Femur (tissue), 1 donor: ENCODE measurements at places on chromosomes 11 and 22.

- DNase-seq, result no peak
Measured at GRCh38 chr11:71238941-71239340, 13.4 kb downstream of the SHANK2 start.

GRCh38 chr11:46625406-46625805, 8.1 kb downstream of the ATG13 start:
- no peak for DNase-seq

- DNase-seq, result no peak
Measured at GRCh38 chr11:33636104-33636503, 64.5 kb downstream of the C11orf91 start.

GRCh38 chr11:115168686-115169085, 335.5 kb downstream of the CADM1 start:
- DNase-seq, result no peak

- no peak for DNase-seq
Measured at GRCh38 chr11:22162756-22163155, 30.1 kb upstream of the ANO5 start.

- no peak for DNase-seq
Measured at GRCh38 chr11:119362741-119363080, 16.2 kb upstream of the MFRP start.

DNA sequence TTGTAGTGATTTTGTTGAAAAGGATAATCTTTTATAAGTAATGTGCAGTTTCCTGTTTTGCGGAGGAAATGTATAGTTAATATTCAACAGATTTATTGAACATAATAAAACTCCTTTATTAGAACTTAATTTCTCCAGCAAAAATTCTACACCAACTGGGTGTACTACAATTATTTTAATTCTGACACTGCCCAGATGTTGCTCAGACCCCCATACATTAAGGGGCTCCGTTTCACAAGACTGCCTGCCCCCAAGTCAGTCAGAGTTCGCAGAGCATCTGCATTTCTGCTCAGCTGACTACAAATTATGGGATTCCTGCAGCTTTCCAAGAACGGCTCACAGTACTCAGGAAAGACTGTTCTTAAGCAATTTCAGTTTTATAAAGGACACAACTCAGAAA, 6.2 kb downstream of the CEP57 start:
- no peak for DNase-seq

GRCh38 chr11:77617892-77618291, 19.7 kb downstream of the CLNS1A start:
- no peak for DNase-seq

- peak; percentile 87 for DNase-seq
Measured at GRCh38 chr11:76269661-76270261, 63.5 kb upstream of the WNT11 start.

GRCh38 chr11:937841-938261, 12.2 kb downstream of the AP2A2 start:
- no peak for DNase-seq

GRCh38 chr11:131977854-131978253, 607.4 kb downstream of the NTM start:
- DNase-seq, result no peak

- DNase-seq, result no peak
Measured at GRCh38 chr11:35418282-35419183, 825 bp downstream of the SLC1A2 start.

GRCh38 chr22:19172213-19173046, 6.1 kb downstream of the SLC25A1 start:
- no peak for DNase-seq

DNA sequence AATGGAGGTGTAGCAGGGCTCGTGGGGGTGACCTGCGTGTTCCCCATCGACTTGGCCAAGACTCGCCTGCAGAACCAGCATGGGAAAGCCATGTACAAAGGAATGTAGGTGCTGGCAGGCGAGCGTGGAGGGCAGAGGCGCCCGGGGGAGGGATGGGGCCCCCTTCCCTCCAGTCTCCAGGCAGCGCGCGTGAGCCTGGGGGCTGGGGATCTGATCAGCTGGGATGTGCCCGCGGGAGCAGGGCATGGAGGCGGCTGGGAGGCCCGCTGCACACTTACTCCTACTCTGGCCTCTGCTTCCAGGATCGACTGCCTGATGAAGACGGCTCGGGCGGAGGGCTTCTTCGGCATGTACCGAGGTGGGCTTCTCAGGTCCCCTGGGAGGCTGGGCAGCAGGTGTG, 17.8 kb downstream of the SLC25A18 start:
- DNase-seq, result no peak

DNA sequence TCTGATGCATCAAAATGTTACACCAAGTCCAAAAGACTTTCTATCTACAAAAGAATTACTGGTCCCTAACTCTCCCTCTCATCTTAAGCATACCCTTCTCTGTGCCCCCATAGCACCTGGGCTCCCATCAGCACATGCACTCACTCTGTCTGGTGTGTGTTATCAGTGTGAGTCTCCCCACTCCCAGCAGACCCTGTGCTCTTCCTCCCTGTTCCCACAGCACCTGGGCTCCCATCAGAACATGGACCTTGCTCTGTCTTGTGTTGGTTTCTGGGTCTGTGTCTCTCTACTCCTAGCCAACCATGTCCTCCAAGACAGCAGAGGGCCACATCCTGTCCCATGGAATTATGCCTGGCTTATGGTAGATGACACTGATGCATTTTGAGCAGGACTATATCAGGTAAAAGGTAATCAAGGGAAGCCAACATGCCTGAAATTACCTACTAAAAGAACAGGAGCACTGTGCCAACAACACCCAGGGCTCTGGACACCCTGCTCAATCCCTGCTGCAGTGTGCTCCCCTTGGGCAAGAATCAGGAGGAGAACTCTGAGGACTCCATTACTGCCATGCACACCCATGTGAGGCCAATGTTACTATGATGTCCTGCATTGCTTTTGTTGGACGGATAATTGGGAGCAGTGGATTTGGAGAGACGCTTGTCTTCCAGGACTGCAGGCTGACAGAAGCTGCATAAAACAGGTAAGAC, 34.3 kb downstream of the GAB4 start:
- no peak for DNase-seq

DNA sequence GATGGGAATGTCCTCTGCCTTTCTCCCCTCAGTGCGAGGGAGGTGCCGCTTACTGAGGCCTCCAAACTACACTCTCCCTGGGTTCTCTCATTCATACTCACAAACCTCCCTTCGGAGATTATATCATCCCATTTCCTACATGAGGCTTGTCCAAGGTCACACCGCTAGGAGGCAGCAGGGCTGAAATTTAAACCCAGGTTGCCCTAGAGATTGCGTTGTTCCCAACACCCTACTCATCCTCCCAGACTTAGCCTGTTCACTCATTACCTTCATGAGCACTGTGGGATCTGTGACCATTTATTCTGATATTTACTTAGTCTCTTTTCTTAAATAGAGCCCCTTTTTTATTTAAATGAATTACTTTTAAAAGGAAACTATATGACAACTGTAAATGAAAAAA, 31.1 kb downstream of the SDHAF2 start:
- no peak for DNase-seq

DNA sequence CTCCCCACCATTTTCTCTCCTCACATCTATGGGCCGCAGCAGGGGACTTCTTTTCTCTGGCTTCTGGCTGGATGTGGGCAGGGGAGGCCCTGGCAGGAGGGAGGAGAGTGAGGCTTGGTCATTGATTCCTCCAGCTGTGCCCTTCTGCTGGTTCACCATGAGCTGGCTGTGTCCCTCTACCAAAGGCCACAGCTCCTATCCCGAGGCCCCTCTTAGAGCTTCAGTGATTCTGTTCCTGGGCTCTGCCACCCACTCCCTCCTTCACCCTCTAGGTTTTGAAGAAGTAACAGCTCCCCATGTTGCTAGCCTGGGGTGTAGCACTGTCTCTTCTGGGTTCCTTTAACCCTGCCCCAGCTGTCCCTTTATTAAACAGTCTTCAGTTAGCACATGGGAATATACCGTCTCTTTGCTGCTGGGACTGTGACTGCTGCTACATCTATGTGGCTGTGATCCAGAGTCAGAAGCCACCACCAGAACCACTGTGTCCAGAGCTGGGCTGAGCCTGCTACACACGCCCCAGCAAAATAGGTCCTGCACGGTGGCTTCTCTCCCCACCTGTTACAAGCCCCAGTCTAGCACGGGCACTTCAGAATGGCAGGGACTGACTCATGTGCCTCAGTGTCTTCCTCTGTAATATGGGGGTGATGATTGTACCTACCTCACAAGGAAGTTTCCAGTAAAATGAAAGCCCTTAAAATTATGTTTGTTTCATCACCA, 578 bp upstream of the PARVG start:
- no peak for DNase-seq

- no peak for DNase-seq
Measured at GRCh38 chr22:43824724-43825420, 12.8 kb upstream of the EFCAB6 start.

- no peak for DNase-seq
Measured at GRCh38 chr11:69661413-69661715, 13.8 kb downstream of the LTO1 start.

DNA sequence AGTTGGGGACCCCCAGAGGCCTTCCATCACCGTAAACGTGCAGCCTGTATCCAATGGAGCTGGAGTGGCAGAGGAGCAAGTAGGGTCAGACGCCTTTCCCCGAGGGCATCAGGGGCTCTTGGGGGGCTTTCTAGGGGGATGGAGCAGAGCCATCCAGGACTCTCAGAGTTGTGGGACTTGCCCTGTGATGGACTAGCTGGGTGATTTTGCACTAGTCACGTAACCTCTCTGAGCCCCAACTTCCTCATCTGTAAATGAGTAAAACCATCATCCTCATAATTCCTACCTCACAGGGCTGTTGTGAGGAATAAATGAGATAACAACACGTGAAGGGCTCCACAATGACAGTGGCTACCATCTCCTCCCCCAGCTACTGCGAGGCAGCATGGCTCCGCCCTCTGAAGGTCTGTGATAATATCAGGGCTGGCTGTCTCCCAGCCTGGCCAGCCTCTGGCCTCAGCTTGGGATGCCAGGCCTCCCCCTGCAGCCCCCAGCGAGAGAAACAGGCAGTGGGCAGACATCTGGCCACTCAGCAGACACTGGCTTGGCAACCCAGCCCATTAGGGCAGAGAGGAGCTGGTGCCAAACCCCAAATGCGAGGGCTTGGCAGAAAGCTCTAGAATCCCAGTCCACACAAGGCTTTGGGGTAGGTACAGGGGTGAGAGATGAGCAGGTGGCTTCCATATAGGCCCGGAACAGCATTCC, 6.7 kb downstream of the USP2 start:
- peak; percentile 70 for DNase-seq

GRCh38 chr11:63476618-63477017, 14.3 kb downstream of the PLAAT5 start:
- DNase-seq, result no peak

GRCh38 chr22:45602824-45603595, 68.6 kb upstream of the ATXN10 start:
- no peak for DNase-seq

DNA sequence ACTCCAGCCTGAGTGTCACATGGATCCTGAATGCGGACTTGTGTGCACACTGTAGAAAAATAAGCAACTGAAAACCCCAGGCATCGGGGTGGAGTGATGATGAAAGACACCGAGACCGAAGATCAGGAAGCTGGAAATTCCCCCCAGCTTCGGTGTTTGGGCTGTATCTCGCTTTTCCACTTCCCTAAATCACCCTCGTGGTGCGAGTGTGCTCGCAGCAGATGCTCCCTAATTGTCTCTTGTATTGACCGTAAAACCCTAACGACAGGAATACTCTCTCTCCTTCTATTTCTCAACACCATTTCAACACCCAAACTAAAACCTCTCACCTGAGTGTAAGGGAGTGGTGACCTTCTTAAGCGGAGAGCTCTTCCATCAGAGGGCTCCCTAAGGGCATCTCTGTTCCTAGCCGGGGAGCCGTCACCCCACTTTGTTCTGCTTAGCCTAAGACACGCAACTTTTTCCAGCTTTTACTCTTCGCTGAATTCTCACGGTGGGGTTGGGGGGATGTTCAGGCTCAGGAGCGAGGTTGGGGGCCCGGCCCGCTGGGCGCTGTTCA, 635 bp upstream of the GRK3 start:
- DNase-seq, result peak; percentile 37

DNA sequence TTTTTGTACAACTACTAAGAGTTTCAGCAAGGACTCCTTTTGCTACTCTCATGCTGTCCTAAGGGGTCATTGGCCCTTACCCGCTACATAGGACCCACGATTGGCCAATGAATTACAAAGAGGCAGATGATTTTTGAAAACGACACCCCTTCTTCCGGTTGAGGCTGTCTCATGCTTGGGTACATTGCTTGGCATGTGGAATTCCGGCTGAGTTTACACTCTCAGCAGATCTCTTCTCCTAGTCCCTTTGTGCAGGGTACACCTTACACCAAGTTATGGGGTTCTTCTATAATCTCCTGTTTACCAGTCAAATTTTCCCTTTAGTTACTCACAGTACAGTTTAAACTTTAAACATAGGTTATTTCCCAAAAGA, 52.1 kb downstream of the SLC17A6 start:
- DNase-seq, result no peak

GRCh38 chr11:132655187-132655855, 877.0 kb downstream of the OPCML start:
- no peak for DNase-seq

DNA sequence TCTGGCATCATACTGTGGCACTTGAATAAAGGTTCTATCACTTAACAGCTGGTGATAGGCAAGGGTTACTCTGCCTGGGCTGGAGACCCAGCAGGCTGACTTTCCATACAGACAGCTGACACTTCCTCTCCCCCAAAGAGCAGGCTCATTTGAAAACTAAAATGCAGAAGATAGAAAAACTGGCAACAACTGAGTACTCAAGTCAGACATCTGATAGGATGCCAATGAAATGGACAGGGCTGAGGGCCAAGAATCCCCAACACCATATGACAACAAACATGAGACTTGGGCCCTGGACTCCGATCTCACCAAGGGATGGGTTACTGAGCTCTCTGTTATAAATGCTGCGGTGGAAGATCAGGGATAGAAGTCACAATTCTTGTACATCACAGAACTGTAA, 237.2 kb downstream of the LRRC4C start:
- no peak for DNase-seq

GRCh38 chr11:35313066-35313759, 106.1 kb downstream of the SLC1A2 start:
- DNase-seq, result no peak

- peak; percentile 84 for DNase-seq
Measured at GRCh38 chr11:61949169-61950034, 749 bp upstream of the BEST1 start.

DNA sequence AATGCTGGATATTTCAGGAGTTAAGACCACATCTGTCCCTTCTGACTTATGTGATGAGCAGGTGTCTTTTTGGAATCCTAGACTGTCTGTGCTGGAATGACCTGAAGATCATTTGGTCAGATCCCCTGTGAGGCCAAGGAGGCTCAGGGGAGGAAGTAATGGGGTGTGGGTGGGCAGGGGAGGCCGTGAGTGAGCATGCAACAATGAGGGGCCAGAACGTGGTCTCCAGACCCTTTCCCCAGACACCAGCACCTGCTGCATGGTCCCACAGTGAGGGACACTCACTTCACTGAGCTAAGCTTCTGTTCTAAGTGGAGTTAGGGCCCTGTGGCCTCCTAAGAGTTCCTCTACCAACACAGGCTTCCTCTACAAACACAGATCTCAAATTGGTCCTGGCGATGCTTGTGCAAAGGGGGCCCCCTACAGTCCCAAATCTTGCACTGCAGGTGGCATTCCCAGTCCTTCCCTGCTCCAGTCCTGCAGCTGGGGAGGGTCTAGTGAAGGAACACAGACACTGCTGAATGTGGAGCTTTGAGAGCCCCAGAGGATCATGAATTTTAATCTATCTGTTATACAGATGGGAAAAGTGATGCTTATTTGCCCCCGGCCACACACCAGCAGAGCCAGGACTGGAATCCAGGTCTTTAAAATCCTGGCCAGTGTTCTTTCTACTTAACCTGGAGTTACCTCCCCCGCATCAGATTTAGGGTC, 7.4 kb downstream of the USP2 start:
- DNase-seq, result peak; percentile 87

GRCh38 chr22:45689211-45689610, 17.6 kb downstream of the ATXN10 start:
- no peak for DNase-seq
